Anterior cingulate cortex (tissue), 58 donors: ENCODE measurements at places on chromosomes 3 and 15.

GRCh38 chr15:68990992-68991500 is 23.4 kb upstream of the NOX5 start:
- DNase-seq: no peak

DNA sequence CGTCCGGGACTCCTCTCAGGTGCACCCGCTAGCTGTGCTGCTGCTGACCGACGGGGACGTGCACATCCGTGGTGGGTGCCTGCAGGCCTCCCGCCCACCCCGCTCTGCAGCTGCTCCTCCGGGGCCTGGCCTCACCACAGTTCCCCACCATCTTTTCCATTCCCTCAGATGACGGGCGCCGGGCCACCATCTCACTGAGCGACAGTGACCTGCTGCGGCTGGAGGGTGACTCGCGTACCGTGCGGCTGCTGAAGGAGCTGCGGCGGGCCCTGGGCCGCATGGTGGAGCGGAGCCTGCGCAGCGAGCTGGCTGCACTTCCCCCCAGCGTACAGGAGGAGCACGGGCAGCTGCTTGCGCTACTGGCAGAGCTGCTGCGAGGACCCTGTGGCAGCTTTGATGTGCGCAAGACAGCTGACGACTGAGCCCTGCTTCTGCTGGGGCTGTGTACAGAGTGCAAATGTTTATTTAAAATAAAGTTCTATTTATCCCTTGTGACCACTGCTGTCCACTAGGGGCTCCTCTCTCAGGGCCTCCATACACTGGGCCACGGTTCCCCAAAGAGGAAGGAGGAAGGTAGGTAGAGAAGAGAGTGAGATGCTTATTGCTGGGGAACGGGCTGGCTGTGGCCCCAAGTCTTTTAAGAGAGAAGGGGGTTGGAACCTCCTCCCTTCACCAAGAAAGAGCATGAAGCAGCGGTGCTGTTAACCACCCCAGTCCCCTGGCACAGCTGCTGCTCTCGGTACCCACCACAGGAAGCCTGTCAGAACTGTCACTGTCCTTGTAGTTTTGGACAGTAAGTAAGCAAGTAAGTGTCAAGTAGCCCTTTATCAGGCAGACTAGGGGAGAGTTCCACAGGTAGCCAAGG is 47.0 kb downstream of the DHX30 start:
- DNase-seq: no peak

DNA sequence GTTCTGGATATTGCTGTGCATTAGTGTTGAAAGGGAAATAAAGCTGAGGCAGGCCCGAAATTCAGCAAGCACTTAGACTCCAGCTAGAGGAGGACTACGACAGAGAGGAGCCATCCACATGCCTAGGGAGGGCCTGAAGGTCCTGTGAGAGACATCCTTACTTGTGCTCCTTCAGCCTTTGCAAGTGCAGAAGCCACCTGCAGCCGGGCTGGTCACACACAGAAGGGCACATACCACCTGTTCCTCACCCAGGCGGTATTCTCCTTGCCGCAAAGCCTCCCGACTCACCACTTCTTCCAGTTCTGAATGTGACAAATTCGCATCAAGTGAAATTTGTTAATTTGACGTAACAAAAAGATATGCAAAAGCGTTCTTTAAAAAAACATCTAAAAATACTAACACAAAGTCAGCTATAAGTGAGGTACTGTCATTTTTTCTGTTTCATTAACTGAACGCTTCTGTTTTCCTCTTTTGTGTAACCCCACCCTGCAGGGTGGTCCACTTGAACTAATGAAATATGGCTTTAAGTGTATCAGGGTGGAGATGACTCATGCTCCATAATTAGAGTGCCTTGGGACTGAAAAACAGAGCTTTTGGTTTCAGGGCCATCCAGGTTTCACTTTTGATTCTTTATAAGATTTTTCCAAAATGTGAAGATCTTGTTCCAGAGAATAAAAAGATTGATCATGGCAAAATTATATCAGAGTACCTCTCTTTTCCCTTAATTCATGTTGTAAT is 467.9 kb upstream of the ATP11B start:
- DNase-seq: no peak

GRCh38 chr3:152269056-152269830 is 514 bp downstream of the MBNL1 start:
- peak; percentile 85 for DNase-seq

- no peak for DNase-seq
Measured at GRCh38 chr3:152330559-152330958, 61.8 kb downstream of the MBNL1 start.

DNA sequence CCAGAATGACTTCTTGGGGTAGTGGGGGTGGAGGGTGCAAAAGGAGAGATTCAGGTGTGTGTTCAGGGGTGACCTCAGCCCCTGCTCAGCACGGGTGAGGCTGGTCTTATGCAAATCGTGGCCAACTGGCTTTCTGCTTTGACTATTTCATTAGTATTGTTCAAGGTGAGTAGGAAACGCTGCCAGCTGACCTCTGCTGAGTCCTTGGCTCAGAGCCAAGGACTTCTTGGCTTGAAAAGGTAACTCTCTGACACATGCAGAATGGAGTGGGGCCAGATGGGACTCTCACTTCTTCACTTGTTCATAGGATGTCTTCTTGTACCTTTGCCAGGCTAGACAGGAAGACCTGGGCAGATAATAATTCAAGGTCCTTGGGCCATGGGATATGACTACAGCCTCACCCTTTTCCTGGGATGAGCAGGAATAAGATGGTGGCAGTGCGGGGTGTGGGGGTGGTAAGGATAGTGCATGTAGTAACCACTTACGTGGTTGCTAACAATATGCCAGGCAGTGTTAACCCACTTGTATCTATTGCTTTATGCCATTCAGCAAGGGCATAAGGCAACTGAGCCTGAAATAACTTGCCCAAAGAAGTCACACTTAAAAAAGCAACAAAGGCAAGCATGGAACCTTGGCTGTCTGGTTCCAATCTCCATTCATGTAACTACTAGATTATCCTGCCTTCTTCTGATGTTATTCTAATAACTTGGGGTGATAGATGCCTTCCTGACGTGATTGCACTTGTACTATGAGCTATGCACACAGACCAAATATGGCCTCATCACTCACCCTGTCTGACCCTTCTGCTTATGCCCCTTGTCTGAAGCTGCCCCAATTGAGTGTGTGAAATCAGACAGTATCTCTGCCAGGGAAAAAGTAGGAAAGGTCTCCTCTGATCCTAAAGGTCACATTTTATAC is 193.1 kb downstream of the NR1D2 start:
- no peak for DNase-seq

DNA sequence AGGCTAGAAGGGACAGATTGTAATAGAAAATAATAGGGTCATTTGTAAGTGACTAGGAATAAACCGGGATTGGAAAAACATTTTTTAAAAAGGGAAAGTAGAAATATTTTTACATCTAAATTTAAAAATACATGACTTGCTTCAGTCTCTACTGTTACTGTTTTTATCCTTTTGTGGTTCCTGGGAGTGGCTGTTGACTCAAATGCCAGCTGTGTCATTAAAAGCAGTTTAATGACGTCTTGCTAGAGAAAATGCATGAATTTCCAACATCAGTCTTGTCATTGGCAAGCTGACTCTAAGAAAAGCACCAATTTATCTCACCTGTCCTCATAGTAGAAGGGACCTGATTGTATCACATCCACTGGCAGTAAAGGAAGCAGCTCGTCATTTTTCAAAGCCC is 16.7 kb upstream of the LCMT2 start:
- no peak for DNase-seq
